ENCODE measurements at places on chromosomes 5 and 9.

DNA sequence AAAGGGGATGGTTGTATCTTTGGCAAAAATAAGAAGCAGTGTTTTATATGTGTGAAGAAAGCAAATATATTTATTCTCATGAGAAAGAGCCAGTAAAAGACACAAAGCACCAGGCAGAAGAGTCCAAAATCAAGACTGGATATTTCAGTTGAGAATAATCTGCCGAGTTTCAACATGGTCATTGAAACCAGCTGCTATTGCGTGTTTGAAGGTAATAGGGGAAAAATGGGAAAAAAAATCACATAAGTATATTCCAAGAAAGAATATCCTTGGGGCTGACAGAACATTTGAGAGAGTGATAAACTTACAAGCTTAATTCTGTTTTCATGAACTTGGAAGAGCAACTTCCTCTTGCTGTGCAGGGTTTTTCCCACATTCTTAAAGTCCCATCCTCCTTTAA is 79.9 kb downstream of the ISOC1 start:
- DNase-seq: no peak

- peak; percentile 8 for DNase-seq
These were observed 48.9 kb downstream of the VAV2 start for GRCh38 chr9:133943036-133943780.

- no peak for DNase-seq
These were observed 26.5 kb downstream of the TRMO start for GRCh38 chr9:97895695-97896332.

DNA sequence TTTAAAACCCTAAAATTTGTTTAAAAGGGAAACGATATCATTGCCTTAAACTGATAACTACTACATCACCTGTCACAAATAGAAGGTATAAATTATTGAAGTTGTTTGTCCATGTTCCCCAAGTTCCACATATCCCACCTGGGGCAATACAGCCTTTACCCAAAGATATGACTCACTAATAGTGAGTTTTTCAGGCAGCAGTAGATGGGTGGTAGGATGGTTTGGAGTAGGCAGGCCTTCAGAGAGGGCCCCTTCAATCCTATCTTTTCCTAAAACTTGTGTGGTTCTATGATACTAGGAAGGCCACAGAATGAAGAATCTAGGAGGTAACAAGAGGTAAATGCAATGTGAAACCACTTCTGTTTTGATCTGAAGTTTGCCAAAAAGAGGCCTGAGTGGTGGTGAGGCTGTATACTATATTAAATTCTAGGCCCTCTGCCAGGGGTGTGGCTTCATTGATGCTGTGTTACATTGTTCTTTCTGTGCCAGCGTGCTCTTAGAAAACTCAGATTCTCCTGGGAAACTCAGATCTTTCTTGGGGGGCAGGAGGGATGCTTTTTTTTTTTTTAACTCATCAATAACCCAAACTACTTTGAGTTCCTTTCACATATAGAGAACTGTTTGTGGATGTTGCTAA is 7.2 kb downstream of the CYSTM1 start:
- DNase-seq: no peak

DNA sequence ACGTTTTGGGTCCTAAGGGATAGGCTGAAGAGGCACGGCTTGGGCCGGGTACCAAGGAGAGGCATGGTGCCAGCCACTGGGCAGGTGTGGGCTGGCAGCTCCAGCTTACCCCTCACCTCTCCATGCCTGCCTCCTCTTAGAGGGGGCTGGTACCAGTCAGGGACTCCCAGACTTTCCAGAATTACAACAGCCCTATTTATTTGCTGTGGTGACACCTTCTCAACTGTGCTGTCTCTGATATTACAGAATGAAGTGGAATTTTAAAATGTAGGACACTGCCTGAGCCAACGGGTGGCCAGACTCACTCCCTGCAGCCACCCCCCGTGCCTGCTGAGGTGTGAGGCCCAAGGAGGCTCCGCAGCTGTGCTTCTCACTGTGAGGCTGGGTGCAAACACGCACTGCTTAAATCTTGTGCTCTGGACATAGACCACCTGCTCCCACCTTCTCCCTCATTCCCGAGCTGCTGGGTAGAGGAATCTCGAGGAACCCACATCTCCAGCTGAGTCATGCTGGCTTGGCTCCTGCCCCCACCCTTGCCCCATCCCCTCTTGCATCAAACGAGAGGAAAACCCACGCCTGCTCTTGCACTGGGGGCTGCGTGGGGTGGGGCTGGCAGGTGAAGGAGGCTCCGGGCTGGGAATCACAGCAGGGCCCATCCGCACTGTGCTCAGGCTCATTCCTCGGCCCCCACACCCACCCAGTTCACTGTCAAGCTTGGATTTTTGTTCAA is 47.9 kb downstream of the PRRT1B start:
- DNase-seq: no peak

- no peak for DNase-seq
These were observed 2280.6 kb upstream of the ACO1 start for GRCh38 chr9:30103647-30104394.

GRCh38 chr9:92300936-92301335 is 7.4 kb upstream of the IARS1 start:
- DNase-seq: no peak

DNA sequence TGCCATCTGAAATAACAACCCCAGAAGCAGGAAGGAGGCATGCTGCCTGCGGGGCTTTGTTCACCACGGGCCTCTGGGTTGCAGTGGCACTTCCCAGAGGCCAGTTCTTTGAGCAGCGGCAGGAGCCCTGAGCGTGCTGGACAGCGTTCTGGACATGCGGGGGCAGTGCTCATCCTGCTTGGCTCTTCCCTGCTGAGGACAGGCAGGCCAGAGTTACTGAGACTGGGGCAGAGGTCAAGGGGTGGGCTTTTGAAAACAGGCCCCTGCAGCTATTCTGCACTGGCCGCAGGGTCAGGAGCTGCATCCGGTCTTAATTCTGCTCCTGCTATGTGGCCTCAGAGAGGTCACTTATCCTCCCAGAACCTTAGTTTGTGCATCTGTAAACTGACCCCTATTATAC is 258.6 kb downstream of the FSTL4 start:
- DNase-seq: no peak

GRCh38 chr5:102048940-102049339 is 247.1 kb downstream of the SLCO4C1 start:
- no peak for DNase-seq

GRCh38 chr5:111931655-111932054 is 174.7 kb upstream of the NREP start:
- no peak for DNase-seq

- peak; percentile 42 for DNase-seq
These were observed 7.0 kb downstream of the CENPP start for GRCh38 chr9:92332577-92333281.

- DNase-seq: no peak
These were observed 763.8 kb downstream of the DTWD2 start for GRCh38 chr5:118224546-118224945.

DNA sequence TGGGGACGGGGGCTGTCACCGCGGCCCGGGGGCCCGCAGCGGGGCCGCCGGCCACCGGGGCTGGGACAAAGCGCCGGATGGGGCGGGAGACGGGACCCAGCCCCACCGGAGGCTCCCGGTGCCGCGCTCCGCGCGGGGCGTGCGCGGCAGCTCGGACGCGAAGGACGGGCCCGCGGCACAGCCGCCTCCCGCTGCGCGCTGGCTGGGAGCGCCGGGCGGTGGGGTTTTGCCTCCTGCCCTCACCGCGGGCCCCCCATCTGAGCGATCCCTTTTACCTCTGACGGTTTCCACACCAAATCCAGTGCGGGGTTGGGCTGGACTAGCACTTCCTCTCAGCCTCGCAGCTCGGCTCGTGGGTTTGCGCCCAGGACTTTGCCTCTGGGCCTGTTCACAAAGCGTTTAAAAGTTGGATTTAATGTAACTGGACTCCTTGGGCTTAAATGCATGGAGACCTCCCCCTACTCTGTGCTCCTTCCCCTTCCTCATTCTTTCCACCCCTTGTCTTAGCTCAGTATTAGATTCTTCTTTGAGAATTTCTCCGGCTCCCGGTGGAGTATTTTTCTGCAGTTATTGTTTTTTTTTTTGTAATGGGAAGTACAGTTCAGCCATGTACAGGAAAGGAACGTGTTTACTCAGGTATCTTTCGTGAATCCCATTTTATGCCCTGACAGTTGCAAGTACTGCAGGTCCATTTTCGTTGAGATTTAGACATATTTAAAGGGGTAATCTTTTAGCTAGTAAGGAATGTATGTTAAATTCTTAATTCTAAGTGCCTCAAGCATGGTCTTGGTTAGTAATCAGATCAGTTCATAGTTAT is 691 bp downstream of the FCHO2 start:
- peak; percentile 64 for DNase-seq

GRCh38 chr5:35129921-35130485 is 82.3 kb upstream of the AGXT2 start:
- DNase-seq: no peak

GRCh38 chr5:82721087-82721410 is 356.1 kb downstream of the TMEM167A start:
- no peak for DNase-seq

- no peak for DNase-seq
These were observed 38.8 kb upstream of the RGMB start for GRCh38 chr5:98734646-98735045.

- no peak for DNase-seq
These were observed 31.3 kb upstream of the TAS2R1 start for GRCh38 chr5:9661316-9662015.

DNA sequence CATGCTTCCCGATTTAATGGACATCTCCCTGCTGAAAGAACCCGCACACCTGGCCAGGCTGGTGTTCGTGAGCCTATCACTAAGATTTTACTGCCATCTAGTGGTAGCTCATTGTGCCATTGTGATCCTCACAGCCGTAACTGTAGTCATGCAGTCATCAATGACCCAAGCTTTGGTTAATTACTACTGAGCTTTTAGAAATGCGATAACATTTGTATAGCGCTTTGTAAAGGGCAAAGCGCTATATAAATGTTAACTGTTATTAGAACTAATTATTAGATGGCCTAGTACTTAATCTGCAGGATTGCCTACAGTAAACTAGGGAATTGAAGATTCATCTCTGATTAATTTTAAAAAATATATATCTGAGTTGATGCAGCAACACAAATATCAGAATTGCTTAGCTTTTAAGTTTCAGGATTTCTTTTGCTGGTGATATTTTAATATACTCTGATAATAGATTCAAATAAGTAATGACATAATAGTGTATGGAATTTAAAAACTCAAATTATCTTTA is 90.2 kb downstream of the HACD4 start:
- peak; percentile 20 for DNase-seq

GRCh38 chr9:87714819-87715218 is 11.1 kb upstream of the CTSL start:
- no peak for DNase-seq

DNA sequence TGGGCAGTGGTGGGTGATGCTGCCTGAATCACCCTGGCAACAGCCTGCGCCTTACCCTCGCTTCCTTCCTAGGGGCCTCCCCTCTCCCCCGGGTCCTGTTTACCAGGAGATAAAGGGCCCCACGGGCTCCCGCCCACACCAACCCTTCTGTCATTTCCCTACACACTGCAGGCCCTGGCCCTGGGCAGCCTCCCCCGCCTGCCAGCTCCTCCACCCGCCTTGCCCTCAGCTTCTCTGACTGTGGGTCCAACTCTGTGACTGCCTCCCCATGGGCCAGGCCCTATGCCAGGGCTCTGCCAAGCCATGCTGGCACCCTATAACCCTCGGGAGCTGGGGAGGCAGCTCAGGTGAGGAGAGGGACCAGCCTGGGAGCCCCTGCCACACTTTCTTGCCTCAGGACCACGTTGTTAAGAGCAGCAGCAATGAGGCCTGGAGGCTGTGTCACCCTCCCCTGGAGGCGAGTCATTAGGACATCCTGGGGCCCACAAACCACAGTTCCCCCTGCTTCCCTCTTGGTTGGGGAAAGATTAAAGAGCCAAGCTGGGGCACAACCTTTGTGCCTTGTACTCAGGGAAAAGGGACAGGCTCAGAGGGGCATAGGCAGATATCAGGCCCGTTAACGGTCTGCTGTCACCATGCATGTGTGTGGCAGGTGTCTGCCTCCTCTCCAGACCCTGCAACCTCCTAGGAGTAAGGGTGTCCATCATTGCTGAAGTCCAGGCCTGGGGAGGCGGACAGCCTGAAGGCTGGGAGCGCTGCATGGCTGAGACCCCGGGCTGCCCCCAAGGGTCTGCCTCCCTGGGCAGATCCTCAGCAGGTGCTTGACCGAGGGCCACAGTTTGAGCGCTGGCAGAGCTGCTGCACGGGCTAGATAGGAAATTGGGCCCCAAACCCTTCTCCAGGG is 2.8 kb downstream of the MGAT4B start:
- no peak for DNase-seq

- DNase-seq: no peak
These were observed 40.3 kb upstream of the GLRX start for GRCh38 chr5:95862671-95863382.

DNA sequence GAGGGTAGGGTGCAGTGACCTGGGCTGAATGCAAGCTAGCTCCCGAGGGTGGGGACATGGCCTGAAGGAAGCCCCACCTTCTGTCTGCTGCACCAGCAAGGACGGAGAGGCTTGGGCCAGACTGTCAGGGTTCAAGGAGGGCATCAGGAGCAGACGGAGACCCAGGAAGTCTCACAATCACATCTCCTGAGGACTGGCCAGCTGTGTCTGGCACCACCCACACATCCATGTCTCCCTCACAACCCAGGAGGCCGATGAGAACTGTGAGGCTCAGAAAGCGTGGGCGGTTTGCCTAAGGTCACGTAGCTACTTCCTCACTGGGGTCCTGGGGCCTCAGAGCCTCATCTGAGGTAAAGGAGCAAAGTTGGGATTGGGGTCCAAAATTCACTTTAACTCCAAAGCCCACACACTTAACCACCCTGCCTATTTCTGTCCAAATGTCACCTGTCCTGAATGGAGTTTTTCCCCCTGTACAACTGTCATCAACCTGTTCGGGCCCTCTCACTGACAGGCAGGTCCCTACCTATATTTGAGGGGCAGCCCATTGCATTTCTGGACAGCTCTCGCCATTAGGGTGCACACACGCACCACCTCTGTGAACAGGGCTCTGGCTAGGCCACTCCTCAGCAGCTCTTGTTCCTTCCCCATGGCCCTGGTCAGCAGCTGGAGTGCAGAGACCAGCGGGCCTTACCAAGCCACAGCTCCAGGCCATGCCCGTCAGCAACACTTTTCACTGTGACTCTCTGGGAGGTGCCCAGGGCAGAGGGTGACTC is 3.4 kb downstream of the IL13 start:
- DNase-seq: no peak

- no peak for DNase-seq
These were observed 334.0 kb upstream of the PTPRD start for GRCh38 chr9:10946676-10947410.

DNA sequence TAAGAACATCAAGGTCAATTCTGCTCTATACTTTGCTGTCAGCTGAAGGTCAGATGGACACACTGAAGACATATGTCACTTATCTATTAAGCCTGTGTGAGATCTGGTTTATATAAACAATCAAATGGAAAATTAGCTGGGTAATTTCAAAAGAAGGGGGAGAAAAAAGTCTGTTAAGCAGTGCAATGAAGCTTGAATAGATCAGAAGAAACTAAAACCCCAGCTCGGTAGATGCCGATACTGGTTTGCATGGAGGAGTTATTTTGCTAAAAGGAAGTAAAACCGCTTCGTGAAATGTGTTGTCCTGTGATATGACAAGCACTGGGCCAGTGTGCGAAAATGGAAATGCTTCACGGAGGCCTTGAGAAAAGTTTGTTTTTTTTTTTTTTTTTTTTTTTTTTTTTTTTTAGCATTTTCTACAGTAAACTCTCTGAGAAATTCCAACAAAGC is 148.8 kb downstream of the MEF2C start:
- DNase-seq: no peak
